ENCODE measurements at places on chromosomes 2 and 18.

DNA sequence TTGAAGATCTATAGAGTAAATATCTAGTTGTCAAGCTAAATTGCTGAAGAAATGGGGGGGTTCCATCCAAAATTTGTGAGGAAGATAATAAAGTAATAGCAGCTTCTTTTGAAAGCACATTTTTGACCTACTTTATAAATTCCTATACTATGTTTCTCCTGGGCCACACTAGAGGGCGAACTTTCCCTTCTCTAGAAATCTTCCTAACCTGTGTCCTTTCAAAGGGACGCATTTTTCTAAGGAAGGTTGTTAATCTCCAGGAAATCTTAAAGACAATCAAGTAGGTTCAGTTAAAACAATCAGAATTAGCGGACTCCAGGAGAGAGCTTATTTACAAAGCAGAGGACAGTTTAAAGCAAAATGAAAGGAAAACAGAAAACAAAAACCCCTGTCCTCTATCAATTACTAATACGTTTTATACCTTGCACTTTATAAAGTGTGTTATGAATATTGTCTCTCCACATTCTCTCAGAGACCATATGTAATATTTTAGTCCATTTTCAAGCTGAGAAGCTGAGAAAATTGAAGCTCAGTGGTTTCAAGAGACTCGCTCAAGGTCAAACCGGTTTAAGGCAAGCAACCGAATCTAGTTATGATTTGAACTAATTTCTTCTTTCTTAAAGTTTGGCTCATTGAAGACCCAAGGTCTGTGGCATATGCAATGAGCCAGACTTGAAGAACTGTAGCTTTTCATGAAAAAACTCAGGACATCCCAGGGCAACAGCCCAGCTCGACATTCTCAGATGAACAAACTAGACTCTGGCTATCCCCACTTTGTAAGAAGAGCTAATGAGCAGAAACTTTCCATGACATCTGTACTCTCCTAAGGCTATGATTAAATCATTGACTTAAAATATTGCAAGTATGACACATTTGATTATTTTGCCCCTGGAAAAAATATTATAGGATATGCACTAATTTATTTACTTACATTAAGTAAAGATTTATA lies 273.6 kb downstream of the PAX3 start:
- DNase-seq = no peak

GRCh38 chr2:152518641-152519580 lies 183.9 kb downstream of the FMNL2 start:
- no peak for DNase-seq

GRCh38 chr2:197904446-197904845 lies 100.1 kb downstream of the PLCL1 start:
- DNase-seq = no peak

DNA sequence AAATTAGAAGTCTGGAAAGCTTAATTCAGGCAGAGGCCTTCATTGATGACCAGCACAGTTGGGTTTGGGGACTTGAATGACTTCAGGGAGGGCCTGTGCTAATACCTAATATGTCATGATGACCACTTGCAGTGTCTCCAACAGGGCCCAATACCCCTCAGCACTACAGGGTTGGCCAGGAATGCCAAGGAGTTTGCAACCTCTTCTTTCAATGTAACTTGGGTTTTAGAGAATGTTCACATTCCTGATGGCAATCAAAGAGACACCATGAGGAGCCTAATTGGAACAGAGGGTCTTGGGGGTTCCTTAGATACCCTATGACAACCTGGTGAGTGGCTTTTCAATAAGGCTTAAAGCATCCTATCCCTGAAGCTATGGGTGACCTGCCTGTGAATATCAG lies 52.4 kb upstream of the ST8SIA3 start:
- no peak for DNase-seq

- DNase-seq = no peak
These were observed 209.9 kb downstream of the ARL4C start for GRCh38 chr2:234286956-234287355.

DNA sequence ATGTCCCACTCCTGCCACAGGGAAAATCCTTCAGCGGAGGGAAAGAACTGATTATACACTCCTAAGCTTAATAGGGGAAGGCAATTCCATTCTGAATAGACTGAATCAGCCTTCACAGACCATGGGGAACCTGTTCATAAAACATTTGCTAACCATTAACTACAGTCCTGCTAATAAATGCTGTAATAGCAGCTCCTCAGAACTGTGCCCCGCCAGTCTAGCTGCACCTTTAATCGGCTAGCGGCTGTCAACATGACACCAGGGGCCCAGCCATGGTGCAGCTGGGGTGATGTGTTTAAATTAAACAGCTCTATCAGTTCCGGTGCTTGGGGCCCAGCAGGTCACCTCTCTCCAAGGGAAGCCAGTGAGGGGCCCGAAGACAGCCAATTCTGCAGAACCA lies 77.8 kb downstream of the GALNT14 start:
- DNase-seq = no peak

GRCh38 chr2:15704086-15704787 lies 112.6 kb downstream of the DDX1 start:
- DNase-seq = no peak

GRCh38 chr2:109526442-109526970 lies 87.3 kb downstream of the SEPTIN10 start:
- DNase-seq = no peak

- no peak for DNase-seq
These were observed 40.2 kb downstream of the MYOM1 start for GRCh38 chr18:3179430-3180089.

GRCh38 chr2:229610872-229611271 lies 103.5 kb downstream of the DNER start:
- DNase-seq = no peak

DNA sequence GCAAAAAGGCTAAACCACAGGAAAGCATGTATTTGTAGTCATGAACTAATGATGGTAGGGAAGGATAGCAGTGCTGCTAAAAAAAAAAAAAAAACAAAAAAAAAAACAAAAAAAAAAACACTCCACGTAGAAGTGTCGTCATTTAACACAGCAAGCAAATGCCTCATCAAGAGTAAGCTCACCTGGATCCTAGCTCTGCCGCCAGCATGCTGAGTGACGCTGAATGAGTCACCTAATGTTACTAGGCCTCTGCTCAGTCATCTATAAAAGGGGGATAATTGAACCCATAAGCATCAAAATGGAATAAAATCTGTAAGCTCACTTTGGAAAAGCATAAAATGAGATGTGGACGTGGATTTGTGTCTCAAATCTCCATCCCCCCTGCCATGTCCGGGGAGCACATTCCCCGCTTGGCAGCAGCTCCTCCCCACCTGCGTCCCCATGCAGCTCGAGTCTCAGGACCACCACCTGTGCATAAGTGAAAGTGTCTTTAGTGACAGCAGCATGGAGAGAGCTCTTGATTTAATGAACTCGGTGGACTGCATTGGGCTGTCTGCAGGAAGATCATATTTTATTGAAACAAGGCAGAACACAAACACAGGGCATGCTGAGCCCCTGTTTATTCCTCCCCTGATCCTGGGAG lies 427.5 kb downstream of the LRATD1 start:
- DNase-seq = no peak

GRCh38 chr2:20052861-20053281 lies 1.4 kb upstream of the LAPTM4A start:
- DNase-seq = peak; percentile 55

- DNase-seq = peak; percentile 32
These were observed 47.8 kb downstream of the FAM168B start for GRCh38 chr2:131045286-131046027.

DNA sequence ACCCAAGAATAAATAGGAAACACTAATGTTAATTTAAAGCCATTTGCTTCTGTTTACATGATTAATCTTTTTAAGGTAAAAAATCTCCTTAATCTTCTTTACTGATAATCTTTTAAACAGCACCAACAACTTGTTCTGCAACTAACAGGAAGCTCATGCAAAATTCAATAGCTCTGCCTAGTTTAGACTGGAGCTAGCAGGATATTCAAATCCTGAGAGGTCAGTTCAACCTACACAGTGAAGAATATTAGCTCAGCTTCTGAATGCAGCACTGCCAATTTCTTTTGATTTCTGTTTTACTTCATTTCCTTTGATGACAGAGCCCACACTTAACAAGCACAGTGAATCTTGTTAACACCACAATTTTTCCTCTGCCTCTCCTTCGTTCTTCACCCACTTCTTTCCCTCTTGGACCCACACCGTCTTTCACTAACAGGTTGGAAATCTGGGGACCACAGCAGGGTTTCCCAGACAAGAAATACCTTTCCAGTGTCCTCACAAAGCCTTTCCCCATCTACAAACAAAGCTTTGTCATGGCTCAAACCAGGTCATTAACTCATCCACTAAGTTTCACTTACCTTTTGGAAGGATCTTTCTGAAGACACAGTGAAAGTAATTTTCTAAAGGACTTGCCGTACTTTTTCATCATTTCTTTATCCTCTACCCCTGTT lies 109.8 kb downstream of the STK39 start:
- DNase-seq = no peak

- DNase-seq = no peak
These were observed 422.0 kb downstream of the GALR1 start for GRCh38 chr18:77671456-77672167.

DNA sequence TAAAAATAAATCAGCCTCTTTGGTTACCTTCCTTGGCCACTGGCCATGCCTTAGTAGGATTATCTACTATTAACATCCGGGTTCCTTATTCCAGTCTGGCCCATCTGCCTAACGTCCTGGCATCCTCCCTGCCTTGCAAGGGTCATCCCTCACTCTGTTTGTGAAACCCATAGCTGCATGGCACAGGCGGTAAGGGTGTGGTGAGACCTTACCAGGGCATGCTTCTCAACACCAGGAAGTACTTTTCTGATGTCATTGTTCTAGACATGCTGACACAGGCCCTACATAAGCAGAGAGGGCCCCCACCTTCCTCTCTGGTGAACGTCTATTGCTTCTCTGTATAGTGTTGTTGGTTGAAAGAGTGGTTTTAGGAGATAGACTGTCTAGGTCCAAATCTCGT lies 296.8 kb upstream of the SPRED2 start:
- DNase-seq = no peak

GRCh38 chr2:183105402-183106134 lies 18.7 kb upstream of the NUP35 start:
- no peak for DNase-seq

DNA sequence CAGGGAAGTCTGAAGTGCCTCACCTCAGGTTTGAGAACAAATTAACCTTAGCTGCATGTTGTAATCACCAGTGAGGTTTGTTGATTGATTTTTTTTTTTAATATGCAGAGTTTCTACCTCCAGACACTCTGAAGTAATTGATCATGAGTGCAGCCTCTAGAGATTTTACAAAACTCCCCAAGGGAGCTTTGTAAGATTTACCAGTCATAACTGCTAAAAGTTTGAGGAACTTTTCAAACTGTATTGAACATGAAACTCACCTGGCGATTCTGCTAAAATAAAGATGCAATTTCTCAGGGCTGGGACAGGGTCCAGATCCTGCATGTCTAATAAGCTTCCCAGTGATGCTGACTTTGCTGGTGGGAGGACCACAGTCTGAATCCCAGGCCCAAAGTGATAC lies 339.6 kb upstream of the DCC start:
- DNase-seq = no peak

DNA sequence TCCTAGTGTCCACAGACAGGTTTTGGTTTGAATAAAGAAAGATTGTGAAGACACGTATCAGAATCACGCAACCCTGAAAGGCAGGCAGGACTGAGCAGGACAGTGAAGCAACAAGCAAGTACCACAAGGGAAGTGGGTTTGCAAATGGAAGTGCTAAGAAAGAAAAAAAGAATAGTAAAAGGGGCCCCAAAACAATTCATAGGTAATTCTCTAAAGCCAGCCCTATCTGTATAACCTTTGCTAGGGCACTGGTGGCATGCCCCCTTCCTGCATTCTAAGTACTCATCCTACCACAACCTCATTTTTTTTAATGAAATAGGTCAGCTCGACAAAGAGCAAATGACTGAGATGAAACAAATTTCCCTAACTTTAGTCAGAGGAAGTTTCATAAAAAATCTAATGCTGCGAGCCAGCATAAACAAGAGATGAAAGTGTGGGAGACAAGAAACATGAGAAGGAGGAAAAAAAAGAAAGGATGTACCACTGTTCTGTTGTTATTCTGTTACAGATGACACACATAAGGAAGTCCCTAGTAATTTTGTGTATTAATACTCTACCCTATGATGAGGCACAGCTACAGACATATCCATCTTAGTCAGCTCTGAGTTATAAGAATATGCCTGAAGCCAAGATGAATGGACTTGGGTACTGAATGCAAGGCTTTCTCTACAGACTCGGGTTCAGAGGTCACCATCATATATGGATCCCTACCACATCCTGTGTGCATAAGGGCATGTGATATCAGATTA lies 32.2 kb downstream of the IKZF2 start:
- DNase-seq = no peak

GRCh38 chr18:79523736-79524180 lies 128.0 kb downstream of the NFATC1 start:
- no peak for DNase-seq

DNA sequence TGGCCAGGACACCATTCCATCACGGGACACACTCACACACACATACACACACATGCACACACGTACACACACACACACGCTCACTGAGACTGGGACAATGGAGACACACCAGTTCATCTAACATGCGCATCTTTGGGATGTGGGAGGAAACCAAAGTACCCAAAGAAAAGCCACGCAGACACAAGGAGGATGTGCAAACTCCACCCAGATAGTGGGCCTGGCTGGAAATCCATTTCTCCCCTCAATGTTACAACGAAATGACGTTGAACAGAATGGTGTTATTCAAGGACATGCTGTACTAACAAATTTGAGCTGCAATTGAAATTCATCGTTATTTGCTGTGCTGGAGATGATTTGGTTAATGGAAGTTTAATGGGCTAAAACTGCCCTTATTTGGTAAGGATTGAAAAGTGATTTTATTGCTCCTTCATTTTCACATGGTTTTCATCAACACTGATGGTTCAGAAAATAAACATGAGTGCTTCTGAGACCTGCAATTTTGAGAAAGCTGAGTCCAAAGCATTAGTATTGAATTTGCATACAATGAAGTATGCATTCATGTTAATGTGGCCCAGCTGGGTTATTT lies 110.0 kb downstream of the KCNE4 start:
- DNase-seq = no peak

- DNase-seq = no peak
These were observed 54.7 kb downstream of the EML4 start for GRCh38 chr2:42223855-42224268.

DNA sequence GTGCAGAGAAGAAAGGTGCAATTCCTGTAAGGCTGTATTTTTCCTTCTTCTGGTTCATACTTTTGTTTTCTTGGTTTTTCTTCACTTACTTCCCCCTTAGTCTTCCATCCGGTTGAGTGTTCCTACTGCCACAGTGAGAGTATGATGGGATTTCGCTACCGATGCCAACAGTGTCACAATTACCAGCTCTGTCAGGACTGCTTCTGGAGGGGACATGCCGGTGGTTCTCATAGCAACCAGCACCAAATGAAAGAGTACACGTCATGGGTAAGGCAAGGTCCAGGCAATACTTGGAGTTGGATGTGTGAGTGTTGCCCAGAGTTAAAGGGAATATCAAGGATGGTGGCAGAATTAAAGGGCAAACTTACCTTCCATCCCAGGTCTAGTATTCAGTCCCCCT lies 108.0 kb downstream of the DTNA start:
- no peak for DNase-seq

Measured in mesothelial cell of epicardium (in vitro differentiated cells).